ENCODE measurements at places on chromosomes 2 and 18.

DNA sequence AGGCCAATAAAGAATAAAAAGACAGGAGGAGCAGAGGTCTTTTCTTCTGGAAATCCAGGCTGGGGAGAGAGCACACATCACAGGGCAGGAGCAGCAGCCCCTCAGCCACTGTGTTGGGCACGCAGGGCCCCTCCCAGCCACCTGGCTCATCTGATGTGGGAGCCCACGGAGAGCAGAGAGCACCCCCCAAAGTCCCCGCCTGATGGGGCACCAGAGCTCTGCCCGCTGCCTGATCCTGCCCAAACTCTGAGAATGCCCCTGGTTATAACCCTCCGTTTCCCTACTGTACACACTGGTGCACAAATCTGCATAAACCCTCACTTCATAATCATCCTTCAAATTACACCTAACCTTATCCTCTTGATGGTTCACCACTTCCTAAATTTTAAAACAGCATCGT, 111.3 kb downstream of the HDAC4 start:
- peak; percentile 5 for DNase-seq

DNA sequence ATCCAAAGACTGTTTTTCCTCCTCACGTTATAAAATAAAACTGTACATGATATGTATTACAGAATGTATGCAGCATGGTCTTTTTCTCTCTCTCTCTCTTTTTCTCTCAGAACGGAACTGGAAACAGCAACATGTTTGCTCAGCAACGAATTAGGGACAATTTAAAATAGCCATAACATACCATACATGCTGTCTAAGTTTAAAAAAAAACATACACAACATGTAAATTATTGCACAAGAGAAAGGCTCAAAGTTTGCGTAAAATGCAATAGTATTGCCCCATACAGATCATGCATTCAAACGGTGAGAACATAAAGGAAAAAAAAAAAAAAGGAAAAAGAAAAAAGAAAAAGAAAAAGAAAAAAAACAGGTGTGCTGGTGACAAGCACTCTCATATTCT, 93.6 kb downstream of the BCL11A start:
- DNase-seq, result no peak

DNA sequence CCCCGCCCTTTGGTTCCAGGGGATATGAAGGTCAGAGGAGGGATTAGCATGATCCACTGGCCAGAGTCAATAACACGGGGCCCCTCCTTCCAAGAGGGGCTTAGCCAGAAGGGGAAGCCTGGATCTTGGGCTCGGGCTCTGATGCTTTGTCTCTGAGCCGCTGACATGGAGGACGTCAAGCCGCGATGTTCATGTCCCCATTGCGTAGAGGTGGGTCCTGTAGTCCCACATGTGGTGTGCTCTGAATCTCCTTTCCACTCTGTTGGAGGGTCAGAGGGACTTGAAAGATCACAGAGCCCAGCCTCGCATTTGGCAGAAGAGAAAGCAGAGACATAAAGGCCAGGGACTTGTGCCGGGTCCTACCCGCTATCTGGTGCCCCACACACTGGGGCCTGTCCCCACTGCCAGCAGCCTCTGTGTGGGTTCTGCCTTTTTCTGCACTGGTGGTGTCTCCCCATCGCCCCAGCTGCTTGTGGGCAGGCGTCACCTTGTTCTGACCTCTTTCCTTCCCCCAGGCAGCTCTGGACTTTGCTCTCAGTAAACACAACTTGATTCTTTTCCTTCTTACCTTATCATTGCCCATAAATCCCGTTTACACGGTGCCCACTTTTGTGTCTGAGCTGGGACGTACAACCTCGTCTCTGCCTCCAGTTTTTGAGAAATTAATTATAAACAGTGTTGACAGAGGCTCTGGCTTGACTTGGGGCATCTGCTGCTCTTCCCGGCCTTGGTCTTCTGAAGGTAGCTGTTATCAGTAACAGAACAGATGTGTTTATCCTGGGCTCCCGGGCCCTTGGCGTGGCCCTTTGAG, 48.8 kb downstream of the SH3BP4 start:
- no peak for DNase-seq

DNA sequence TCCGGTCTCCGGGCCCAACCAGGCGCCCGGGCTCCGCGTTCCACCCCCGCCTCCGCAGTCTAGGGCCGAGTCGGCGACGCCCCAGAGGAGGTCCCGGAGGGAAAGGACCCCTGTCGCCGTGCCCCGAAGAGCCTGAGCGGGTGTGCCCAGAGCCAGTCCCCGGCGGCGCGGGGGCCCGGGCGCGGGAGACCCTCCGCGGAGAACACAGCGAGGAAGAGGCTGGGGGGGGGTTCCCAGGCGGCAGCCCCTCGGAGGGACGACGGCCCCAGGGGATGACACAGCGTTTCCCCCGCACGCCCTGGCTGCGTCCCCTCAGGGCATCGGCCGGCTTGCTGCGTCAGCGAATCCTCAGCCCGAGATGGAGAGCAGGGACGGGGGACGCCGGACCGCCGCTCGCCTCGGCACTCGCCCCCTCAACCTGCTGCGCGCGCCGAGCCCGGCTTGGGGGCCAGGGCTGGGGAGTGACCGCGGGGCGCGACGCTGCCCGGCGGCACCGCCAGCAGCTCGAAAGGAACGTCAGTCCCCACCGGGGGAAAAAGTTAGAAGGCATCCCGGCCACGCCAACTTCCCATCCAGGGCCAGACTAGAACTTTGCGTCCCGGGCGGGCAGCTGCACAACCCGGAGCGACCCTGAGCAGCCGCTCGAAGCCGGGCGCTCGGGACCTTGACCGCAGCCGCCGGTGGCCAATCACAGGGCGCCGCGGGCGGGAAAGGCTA, 711 bp downstream of the SFXN5 start:
- no peak for DNase-seq

GRCh38 chr2:175887776-175888175, 114.3 kb downstream of the LNPK start:
- DNase-seq, result no peak

DNA sequence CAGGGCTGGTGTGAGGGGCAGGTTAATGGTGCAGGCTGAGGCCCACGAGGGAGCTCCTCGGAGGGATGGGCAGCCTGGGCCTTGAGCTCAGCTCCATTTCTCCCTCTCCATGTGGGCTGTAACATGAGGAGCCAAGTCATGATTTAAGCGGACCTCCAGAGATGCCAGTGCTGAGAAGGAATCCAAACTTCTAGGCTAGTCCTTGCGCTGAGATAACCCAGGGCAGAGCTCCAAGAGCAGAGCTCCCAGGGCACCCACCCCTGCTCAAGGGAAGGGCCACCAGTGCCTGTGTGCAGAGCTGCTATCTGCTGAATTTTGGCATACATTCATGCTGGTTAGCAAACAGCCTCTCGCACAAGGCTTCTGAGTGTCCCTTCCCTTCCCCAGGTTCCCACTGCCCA, 95.1 kb downstream of the MRO start:
- no peak for DNase-seq

DNA sequence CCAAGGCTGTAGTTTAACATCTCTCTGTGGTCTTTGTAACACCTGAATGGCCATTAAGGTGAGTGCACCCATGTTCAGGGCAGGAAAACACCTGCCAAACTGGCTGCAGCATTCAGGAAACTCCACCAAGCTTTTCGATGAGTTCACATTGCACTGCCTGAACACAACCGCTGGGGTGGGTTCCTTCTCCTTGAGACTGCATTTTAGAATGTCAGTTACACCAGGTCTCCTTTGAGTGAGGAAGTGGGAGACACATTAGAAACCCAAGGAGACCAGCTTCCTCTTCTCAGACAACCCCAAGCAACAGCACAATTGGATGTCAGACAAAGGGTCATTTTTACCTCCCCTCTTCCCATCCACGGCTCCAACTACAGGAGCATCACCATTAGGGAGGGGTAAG, 35.2 kb downstream of the CYRIA start:
- DNase-seq, result no peak

DNA sequence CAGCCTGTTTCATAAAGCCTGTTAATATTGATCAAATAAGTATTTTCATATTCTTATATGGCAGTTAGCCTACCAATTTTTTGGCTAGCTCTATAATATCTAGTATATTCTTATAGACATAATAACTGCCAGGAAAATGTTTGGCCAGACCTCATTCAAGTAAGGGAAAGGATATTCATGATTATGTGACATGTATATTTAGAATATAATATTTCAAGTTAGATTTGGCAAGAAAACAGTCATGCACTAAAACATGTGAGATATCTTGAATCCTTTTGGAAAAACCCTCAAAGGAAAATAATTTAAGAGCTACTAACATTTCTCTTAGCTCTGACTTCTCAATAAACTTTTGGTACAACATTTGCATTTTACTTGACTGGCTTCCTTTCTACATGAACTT, 694.1 kb downstream of the PLCL1 start:
- DNase-seq, result no peak

DNA sequence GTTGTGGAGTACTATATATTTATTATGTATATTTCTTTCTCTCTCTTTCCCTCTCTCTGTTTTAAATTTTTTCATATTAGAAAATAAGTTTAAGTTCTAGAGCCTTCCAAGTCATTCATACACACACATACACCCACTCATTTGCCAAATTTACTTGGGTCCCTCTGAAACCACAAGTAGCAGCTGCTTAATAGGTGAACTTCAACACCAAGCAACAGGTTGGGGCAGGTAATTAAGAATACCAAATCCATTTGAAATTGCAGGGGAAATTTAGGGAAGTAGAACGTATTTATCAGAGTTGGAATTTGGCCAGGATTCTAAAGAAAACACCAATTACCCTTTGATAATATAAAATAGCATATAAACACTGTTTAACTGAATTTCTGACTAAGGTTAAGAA, 75.0 kb upstream of the RBBP8 start:
- DNase-seq, result no peak

DNA sequence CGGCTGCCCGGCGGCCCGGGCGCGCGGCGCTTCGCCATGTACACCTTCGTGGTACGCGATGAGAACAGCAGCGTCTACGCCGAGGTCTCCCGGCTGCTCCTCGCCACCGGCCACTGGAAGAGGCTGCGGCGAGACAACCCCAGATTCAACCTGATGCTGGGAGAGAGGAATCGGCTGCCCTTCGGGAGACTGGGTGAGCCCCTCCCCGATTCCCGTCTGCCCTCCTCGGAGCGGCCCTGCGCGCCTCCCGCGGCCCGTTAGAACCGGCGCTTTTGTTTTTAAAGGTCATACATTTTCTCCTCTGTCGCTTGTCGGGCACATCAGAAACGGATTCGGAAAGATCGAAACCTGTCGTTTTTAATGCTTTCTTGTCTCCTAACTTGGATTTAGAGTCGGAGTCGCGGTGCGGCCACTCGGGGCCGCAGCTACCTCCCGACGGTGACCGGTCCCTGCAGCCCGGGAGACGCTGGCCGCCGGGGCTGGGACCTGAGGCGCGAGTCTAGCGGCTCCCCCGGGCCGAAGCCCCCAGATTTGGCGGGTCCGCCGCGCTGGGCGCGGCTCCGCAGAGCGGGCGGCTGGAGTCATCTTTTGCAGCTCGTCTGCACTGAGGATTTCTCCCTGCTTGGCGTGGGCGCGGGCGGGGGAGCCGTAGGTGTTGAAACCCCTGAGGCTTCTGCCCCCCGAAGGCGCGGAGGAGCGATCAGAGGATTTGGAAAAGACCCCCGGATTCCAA, 519 bp downstream of the TTL start:
- no peak for DNase-seq

- DNase-seq, result no peak
Measured at GRCh38 chr2:44802777-44803424, 138.6 kb upstream of the SIX3 start.

DNA sequence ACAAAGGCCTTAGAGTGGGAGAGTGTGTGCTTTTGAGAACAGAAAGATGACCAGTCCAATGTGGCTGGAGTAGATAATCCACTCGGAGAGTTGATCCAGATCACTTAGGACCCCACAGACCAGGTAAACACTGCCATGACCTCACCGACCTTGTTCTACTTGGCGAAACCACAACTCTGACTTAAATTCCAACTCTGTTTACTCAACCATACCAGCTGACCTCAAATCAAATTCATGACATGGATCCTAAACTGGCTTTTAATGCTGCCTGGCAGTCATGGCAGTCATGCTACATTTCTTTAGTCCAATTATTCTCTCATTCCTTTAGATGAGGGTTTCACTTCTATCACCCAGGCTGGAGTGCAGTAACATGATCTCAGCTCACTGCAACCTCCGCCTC, 347.1 kb upstream of the FAM98A start:
- no peak for DNase-seq

- no peak for DNase-seq
Measured at GRCh38 chr2:25620077-25620476, 53.3 kb downstream of the DTNB start.

DNA sequence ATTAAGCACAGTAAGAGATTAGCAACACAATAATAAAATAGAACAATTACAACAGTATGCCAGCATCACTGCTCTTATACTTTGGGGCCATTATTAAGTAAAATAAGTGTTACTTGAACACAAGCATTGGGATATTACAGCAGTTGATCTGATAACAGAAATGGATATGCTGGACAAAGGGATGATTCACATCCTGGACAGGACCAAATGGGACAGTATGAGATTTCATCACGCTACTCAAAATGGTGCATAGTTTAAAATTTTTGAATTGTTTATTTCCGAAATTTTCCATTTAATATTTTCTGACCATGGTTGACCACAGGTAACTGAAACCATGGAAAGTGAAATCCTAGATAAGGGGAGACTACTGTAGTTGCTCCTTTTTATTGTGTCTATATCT, 138.2 kb downstream of the UBR3 start:
- DNase-seq, result no peak

GRCh38 chr2:198293281-198293680, 488.9 kb downstream of the PLCL1 start:
- no peak for DNase-seq

- peak; percentile 76 for DNase-seq
Measured at GRCh38 chr2:206693399-206694137, 24.6 kb downstream of the DYTN start.

GRCh38 chr2:69026026-69026425, 13.0 kb downstream of the ANTXR1 start:
- no peak for DNase-seq

DNA sequence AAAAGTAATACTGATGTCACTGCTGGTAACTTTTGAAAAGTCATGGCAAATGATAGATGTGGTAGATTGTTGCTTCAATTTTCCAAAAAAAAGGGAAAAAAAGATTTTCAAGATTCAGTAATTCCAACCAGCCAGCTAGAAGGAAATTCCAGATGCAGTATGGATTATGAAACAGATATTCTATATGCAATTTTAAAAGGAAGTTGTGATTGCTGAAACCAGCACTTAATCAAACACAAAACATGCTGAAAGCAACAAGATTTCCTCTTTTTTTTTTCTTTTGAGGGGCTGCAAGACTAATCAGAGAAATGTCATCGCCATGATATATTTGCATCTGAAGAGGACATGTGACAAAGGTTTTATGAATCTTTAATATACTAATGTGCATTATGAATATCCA, 5.1 kb upstream of the HNMT start:
- no peak for DNase-seq

GRCh38 chr18:72206814-72207213, 337.3 kb downstream of the CBLN2 start:
- DNase-seq, result no peak

GRCh38 chr2:96883306-96883705, 13.4 kb upstream of the SEMA4C start:
- no peak for DNase-seq

Data from tibial nerve (tissue), 4 donors.